Astrocyte (in vitro differentiated cells and primary cell): ENCODE measurements at places on chromosomes 16 and 17. TPM values are rescaled to one million over a fixed set of nuclear protein-coding genes. Genes with fewer than 3 reads are reported as not detected.

C16orf95 gene
- 3.3 and 3.6 TPM in 2 replicates for total RNA-seq

DNA sequence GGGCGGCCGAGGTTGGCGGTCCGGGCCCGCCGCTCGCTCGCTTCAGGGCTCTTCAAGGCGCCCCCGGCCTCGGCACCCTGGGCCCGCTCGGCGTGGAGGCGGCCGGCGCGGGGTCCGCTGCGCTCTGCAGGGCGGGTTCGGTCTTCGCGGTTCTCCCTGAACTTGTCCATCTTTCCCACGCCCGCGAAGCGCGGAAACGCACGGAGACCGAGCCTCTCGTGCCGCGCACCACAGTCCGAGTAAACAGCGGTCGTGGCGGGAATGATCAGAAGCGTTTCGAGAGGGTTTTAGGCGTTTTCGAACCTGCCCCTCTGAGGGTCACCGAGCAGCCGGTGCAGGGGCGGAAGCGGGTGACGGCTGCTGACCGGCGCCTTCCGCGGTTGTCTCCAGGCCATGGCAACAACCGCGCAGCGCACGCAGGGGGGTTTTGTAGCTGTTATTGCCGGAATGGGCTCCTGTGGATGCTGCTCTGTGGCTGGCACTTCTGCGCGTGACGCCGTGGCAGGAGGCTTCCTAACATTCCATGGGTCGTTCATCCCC is 414 bp downstream of the NARF start:
- peak; percentile 16 for DNase-seq

- no peak for DNase-seq
Measured at GRCh38 chr17:38885044-38885727, 15.3 kb downstream of the LASP1 start.

DNA sequence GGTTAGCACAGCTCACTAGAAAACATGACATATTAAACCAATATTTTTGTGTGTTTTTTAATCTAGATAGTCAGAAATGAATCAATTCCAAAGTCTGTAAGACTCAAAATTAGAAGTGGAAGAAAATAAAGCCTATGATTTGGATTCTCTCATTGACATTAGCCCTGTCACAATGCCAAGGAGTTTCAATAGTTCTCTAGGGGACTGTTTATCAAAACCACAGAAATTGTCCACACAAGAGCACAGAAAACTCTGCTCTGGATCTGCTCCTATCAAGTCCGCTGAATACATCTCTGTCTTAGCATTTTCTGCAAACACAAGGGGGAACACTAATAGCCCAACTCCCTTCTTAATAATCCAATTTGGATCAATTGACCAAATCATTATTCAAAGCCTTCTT is 152.0 kb downstream of the HS3ST3B1 start:
- DNase-seq, result no peak

DNA sequence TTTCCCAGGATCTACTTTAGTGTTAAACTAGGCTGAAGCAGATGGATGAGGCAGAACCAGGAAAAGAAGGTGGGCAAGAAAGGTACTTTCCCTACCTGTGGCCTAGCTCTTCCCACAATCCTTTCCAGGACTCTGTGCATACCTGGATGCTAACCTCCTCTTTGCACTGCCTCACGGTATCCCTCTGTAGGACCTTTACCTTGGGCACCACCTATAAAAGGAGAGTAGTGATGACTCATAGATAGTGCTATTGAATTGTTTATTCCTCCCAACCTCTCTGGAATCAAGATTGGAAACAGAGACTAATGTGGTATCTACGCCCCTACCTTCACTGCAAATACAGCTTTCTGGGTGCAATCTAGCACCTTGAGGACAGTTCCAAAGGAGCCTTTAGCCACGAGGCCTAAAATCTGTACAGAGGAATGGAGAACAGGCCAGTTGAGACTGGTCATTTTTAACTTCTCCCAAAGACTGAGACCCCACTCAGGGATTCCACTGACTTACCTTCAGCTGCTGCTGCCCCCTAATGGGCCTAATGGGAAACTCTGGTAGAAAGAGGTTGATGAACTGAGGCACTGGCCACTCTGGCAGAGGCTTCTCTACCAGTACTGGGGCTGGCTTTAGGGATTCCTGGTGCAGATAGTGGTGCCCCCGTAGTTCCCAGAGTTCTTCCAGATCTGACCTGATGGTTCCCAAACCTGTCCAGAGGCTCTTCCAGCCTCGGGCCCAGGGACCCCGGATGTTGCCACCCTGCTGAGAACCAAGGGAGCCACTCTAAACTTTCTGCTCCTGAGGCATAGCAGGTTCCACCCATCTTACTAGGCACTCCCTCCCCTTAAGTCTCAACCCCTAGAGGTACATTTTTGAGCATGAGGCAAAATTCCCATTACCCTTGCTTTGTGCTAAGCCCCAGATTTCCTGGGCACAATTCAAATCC is 781 bp downstream of the RSKR start:
- DNase-seq, result no peak

DNA sequence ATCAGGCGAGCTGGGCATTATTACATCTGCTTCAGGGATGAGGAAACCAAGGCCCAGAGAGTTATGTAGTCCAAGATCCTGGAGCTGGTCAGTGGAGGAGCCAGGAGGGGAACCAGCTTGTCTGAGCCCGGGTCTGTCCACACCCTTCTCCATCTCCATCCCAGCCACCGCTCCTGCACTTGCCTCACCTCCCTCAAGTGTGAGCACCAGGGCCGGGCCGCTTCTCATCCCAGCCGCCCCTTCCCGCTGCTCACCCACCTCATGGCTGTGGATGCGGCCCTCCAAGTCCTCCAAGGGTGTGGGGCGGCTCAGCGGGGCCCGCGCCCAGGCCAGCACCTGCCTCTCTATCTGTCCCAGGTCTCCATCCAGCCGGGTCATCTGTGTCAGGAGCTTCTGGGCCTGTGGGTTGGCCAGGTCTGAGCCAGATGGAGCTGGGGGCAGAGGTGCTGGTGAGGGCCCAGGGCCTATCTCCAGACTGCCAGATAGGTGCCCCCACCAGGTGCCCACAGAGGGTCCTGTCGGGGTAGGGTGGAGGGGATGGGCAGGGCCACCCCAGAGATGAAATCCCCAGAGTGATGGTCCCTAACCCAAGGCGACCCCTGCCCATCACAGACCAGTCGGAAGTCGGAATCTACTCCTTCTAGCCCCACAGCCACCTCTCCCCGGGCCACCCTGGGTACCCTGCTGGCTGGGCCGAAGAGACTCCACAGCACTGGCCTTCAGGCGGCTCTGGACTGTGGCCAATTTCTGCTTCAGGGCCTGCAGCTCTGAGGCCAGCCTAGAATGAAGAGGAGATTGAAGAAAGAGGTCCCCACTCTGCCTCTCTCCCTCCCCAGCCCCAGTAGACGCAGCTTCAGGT is 9.4 kb downstream of the EVPL start:
- DNase-seq, result no peak

DNA sequence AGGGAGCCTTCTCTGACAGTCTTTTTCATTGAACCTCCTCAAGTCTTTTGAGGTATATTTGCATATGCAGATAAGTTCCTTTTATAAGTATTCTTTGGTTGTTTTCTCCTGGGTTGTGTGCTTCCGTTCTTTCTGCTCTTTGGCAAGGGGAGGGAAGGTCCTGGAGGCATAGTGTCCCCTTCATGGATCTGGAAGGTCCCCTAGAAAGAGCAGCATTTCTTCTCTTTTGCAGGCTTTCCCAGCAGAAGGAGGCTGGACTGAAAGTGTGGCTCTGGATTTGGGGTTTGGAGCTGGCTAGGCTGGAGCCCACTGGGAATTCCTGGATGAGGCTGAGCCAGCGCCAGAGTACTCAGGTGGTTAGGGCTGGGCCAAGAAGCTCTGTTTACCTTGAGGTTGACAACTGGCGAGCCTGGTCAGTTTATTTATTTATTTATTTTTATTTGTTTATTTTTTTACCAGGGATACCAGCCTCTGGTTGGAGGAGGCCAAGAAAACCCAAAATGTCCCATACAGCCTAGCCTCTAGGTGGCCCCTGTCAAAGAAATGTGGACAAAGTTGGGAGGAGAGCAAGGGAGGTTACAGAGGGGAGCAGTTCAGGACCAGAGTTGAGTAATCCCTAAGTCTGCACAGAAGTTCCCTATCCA is 5.4 kb upstream of the TOP2A start:
- no peak for DNase-seq

DNA sequence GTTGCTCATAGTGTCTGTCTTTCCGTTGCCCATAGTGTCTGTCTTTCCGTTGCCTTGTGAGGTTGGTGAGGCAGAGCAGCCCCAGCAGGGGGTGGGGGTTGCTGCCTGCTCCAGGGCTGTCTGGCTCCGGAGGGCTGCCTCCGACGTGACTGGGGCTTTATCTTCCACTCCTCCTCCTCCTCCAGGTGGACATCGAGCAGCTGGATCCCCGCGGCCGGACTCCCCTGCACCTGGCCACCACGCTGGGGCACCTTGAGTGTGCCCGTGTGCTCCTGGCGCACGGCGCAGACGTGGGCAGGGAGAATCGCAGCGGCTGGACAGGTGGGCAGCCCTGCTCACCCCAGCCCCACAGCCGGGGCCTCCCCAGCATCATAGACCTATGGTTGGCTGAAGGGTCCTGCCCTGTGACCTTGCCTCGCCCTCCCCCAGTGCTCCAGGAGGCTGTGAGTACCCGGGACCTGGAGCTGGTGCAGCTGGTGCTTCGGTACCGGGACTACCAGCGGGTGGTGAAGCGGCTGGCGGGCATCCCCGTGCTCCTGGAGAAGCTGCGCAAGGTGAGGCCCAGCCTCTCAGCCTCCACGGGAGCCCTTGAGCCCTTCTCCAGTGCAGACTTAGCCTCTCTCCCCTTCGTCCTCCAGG is 14.7 kb downstream of the ANKRD13B start:
- no peak for DNase-seq
